ENCODE measurements at places on chromosomes 3 and 15. TPM values are rescaled to one million over a fixed set of nuclear protein-coding genes. Genes with fewer than 3 reads are reported as not detected.

Gene ROBO1
- total RNA-seq = 16.3 TPM

Gene SEMA7A
- total RNA-seq = 2.2 TPM

Gene ZBTB20
- 41.7 TPM for total RNA-seq

DNA sequence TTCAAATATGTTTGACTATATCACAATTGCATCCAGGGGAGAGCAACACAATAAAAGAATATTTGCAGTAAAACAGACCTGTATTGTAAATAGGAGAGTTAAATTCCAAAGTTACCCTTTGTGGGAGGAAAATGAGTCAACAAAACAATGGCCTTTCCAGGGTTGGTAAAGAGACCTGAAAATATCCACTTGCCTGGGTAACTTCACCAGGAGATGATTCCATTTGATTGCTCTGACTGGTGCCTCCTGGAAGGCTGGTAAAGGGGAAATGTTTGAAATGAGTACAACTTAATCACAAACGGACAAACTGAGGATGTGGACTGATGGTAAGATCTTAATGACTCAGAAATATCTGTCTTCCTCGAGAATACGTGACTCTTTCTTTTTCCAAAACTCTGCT lies 43.6 kb upstream of the SRGAP3 start:
- H3K27ac ChIP-seq = no peak overlapping the region
- no peaks in the 10 kb centered on the region for H3K36me3 ChIP-seq
- H3K27me3 ChIP-seq = no peaks in the 10 kb centered on the region
- H3K4me3 ChIP-seq = no peak overlapping the region

DNA sequence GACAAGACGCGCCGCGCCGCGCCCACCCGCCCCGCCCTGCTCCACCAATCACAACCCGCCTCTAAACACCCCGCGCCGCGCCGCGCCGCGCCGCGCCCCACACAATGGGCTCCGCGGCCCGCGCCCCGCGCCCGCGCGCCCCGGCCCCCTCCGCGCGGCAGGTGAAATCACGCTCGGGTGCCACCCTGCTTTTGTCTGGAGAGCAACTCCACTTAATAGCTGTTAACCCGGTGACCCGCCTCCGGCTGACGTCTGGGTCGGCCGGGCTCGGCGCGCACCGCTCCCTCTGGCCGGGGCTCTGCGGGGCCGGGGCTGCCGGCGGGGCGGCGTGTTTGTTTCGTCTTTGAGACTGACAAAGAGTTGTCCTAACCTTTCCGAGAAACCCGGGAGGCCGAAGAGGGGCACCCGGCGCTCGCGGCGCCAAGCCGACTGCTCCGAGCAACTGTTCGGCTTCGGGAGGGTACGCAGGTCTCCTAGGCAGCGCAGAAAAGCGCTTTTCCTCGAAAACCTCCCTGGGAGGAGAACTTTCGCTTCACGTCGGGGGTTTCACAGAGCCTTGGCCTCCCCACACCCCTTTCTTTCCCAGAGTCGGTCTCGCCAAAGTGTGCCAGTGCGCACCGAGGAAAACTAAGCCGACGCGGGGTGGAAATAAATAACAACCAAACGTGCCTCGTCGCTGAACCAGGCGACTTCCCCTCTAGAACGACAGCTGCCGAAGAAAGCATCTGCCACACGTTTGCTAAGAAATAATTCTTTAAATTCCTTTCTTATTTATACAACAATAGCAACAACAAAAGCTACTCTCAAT lies 518.4 kb downstream of the FOXP1 start:
- DNase-seq = peak; percentile 94
- peak overlapping the region; percentile 90 for H3K27ac ChIP-seq
- H3K27me3 ChIP-seq = no peaks in the 10 kb centered on the region
- peaks cover 51% of the 10 kb centered on the region for H3K4me1 ChIP-seq

DNA sequence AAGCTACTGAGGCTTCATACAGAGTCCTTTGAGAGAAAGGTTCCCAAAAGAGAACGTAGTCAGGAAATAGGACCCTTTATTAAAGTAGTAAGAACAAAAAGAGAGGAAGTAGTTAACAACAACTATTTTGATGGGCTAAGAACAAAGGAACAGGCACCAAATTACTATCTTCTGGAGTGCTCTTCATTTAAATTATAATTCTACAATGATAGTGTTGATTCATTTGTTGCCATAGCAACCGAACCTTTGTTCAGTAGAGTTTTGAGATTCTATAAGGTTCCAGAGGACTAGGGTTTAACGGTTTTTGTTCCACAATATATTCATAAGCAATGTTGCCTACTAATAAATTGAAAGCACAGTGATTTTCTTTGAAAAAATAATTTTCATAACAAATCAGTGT lies 78.8 kb downstream of the CMSS1 start:
- no peak for DNase-seq
- no peak overlapping the region for H3K4me3 ChIP-seq
- no peaks in the 10 kb centered on the region for H3K36me3 ChIP-seq
- no peaks in the 10 kb centered on the region for H3K27me3 ChIP-seq
- H3K27ac ChIP-seq = peak overlapping the region; percentile 57
- peaks cover 7% of the 10 kb centered on the region for H3K4me1 ChIP-seq

DNA sequence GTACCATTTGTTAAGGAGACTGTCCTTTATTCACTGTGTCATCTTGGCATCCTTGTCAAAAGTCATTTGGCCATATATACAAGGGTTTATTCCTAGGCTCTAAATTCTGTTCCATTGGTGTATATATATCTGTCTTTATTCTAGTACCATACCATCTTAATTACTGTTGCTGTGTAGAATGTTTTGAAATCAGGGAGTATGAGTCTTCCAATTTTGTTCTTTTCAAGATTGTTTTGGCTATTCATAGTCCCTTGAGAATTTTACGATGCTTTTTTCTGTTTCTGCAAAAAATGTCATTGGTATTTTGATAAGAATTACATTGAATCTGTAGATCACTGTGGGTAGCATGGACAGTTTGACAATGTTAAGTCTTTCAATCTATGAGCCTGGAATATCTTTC lies 28.7 kb downstream of the PFN2 start:
- no peaks in the 10 kb centered on the region for H3K36me3 ChIP-seq

DNA sequence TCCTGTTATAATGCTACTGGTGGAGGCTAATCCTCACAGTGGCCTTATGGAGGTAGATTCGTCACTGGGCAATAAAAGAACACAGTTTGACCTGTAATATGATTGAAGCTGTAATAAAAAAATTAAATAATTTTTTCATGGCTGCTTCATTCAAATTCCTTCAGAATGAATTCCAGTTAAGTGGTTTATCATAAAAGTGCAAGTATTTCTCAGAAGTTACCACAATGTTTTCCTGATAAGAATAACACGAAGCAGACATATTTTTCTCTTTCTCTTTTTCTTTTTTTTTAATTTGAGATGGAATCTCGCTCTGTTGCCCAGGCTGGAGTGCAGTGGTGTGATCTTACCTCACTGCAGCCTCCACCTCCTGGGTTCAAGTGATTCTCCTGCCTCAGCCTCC lies 15.6 kb downstream of the B4GALT4 start:
- H3K27ac ChIP-seq = no peak overlapping the region
- H3K4me1 ChIP-seq = no peaks in the 10 kb centered on the region
- H3K4me3 ChIP-seq = no peak overlapping the region
- DNase-seq = no peak

GRCh38 chr3:51891242-51892039 lies 11.7 kb downstream of the IQCF1 start:
- H3K36me3 ChIP-seq = no peaks in the 10 kb centered on the region
- H3K4me1 ChIP-seq = no peaks in the 10 kb centered on the region
- H3K4me3 ChIP-seq = no peak overlapping the region
- H3K27me3 ChIP-seq = no peaks in the 10 kb centered on the region
- no peak for DNase-seq

GRCh38 chr3:33636125-33636850 lies 81.8 kb downstream of the CLASP2 start:
- H3K36me3 ChIP-seq = peaks cover 4% of the 10 kb centered on the region
- H3K4me1 ChIP-seq = peaks cover 5% of the 10 kb centered on the region
- no peak overlapping the region for H3K4me3 ChIP-seq
- no peak for DNase-seq
- no peak overlapping the region for H3K27ac ChIP-seq
- H3K27me3 ChIP-seq = no peaks in the 10 kb centered on the region

- DNase-seq = no peak
- H3K36me3 ChIP-seq = no peaks in the 10 kb centered on the region
- no peaks in the 10 kb centered on the region for H3K27me3 ChIP-seq
- H3K27ac ChIP-seq = no peak overlapping the region
- H3K4me1 ChIP-seq = no peaks in the 10 kb centered on the region
Measured at GRCh38 chr3:17116007-17116600, 231.3 kb downstream of the PLCL2 start.

- H3K36me3 ChIP-seq = no peaks in the 10 kb centered on the region
- no peak overlapping the region for H3K27ac ChIP-seq
- no peak for DNase-seq
- no peaks in the 10 kb centered on the region for H3K27me3 ChIP-seq
- H3K4me1 ChIP-seq = no peaks in the 10 kb centered on the region
Measured at GRCh38 chr3:78580681-78581080, 1187.1 kb downstream of the ROBO1 start.

GRCh38 chr3:187954516-187954872 lies 199.5 kb upstream of the LPP start:
- no peaks in the 10 kb centered on the region for H3K36me3 ChIP-seq
- H3K4me3 ChIP-seq = no peak overlapping the region
- H3K27ac ChIP-seq = peak overlapping the region; percentile 53
- DNase-seq = no peak

- H3K27ac ChIP-seq = peak within 1 kb of the TSS; percentile 85
- H3K4me1 ChIP-seq = peaks cover 47% of the 10 kb centered on the region
- peak; percentile 98 for DNase-seq
- peak within 1 kb of the TSS; percentile 34 for H3K4me3 ChIP-seq
Measured at GRCh38 chr3:49903451-49904424, at the start of gene MST1R. TSS of gene MST1R (minus strand) at chr3:49903873. CDS start at chr3:49903609, 264 bp downstream.

DNA sequence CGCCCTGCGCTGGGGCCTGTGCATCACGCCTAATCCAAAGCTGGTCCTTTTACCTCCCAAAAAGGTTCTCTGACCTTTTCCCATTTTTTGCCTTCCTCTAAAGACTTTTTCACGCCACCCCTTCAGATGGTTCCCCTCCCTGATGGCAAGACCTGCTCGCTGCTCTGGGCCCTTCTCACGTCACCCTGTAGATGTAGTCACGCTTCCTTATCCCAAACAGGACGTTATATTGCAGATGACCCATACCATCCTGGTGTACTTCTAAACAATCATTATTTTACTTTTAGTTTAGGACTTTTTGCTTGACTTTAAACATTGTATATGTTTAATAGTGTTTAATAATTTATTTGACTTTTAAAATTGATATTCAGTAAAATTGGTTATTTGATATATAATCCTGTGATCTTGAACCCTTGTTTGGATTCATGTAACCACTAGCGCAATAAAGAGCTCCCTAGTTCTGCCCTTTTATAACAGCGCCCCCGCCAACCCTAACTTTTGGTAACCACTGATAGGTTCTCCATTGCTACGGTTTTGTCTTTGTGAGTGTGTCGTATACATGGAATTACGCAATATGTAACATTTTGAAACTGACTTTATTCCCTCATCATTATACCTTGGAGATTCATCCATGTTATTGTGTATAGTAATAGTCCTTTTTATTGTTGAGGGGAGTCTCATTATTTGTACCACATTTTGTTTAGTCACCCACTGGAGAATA lies 159.0 kb upstream of the CHRNA7 start:
- peaks cover 11% of the 10 kb centered on the region for H3K4me1 ChIP-seq
- peak overlapping the region; percentile 79 for H3K4me3 ChIP-seq
- DNase-seq = no peak
- no peaks in the 10 kb centered on the region for H3K27me3 ChIP-seq
- no peaks in the 10 kb centered on the region for H3K36me3 ChIP-seq

DNA sequence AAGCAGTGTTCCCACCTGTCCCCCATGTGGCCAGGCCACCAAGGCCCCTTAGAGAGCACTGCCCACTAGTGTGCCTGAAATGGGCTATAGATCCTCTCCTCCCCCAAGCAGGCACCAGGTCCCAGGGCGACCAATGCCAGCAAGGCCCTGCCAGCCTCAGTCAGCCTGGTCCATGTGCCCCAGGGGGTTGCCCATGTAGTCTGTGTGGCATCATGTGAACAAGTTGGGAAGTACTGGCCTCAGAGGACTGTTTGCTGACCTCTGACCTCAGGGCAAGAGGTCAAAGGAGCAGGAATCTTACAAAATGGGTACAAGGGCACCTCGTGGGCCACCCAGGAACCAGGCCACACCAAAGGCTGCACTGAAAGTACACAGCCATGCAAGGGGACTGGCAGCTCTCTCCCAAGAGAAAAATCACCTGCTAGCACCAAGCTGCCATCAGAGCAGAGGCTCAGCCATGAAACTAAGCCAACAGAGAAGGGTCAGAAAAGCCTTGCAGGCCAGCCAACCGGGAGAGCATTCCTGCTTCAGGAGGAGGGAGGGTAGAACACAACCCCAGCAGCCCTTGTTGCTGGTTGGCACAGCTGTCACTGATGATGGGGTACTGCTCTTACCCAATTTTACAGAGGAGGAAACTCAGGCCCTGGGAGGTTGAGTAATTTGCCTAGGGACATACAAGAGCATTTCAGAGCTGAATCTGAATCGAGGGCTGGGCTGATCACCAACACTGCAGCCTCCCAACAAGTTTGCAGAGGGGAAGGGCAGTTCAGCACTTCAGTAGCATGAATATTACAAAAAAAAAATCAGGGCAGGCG lies 5.2 kb upstream of the FURIN start:
- no peaks in the 10 kb centered on the region for H3K36me3 ChIP-seq
- no peak overlapping the region for H3K4me3 ChIP-seq
- peak overlapping the region; percentile 75 for H3K27ac ChIP-seq
- peaks cover 49% of the 10 kb centered on the region for H3K4me1 ChIP-seq
- DNase-seq = peak; percentile 88

GRCh38 chr3:157103860-157104259 lies 56.1 kb downstream of the CCNL1 start:
- H3K27ac ChIP-seq = no peak overlapping the region
- no peaks in the 10 kb centered on the region for H3K27me3 ChIP-seq
- H3K36me3 ChIP-seq = no peaks in the 10 kb centered on the region
- no peak for DNase-seq

- DNase-seq = no peak
- H3K27ac ChIP-seq = no peak overlapping the region
- H3K4me1 ChIP-seq = no peaks in the 10 kb centered on the region
Measured at GRCh38 chr3:37752649-37753025, 109.0 kb upstream of the CTDSPL start.

DNA sequence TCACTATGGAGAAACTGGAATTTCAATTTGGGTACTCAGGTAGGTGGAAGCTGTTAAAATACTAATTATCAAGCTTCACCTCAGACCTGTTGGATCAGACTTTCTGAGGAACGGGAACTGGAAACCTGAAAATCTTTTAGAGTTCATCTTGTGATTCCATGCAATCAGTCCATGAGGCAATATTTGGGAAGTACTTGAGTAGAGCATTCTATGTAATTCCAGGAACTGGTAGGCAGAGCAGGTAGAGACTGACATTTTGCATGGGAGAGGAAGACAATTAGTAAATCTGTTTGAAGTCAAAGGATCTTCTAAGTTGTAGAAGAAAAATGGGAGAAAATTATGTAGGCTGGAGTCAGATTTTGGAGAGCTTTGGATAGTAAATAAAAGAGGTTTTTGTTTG lies 43.1 kb downstream of the FGF7 start:
- no peak for DNase-seq
- peaks cover 5% of the 10 kb centered on the region for H3K4me1 ChIP-seq
- peak overlapping the region; percentile 15 for H3K4me3 ChIP-seq
- H3K27ac ChIP-seq = peak overlapping the region; percentile 6
- H3K27me3 ChIP-seq = no peaks in the 10 kb centered on the region
- no peaks in the 10 kb centered on the region for H3K36me3 ChIP-seq

All from upper lobe of left lung (tissue), 6 donors.